ENCODE measurements at places on chromosomes 5 and 9.

GRCh38 chr5:32029261-32029660, 144.9 kb downstream of the GOLPH3 start:
- DNase-seq, result no peak

DNA sequence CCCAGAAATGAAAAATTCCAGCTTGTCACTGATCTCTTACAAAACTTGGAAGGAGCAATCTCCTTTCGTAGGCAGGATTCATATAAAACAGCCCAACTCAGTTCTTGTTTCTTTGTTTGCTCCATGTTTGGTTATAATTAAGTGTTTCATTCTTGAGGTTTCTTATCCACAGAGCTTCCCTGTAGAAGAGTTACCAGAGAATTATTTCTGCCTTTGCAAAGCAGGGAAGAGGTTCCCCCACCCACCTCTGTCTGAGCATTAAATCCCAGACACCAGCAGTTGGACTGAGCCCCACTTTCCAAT, 34.1 kb upstream of the RAI14 start:
- DNase-seq, result no peak

DNA sequence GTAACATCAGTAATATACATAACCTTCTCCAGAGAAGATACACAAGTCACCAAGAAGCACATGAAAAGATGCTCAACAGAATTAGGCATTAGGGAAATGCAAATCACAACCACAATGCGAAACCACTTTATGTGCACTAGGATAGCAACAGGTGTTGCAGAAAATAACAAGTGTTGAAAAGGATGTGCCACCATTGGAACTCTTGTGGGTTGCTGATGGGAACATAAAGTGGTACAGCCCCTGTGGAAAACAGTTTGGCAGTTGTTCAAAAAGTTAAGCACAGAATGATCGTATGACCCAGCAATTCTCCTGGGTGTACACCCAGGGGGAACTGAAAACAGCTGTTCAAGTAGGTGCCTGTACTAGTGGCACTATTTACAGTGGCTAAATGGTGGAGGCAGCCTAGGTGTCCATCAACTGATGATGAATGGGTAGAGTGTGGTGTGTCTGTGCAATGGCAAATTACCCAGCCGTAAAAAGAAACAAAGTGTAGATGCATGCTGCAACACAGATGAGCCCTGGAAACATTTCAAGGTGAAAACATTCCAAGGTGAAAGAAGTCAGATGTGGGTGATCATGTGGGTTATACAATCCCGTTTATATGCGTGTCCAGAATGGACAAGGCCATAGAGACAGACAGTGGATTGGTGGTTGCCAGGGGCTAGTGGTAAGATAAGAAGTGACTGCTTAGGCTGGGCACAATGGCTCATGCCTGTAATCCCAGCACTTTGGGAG, 27.2 kb downstream of the CCDC69 start:
- no peak for DNase-seq

DNA sequence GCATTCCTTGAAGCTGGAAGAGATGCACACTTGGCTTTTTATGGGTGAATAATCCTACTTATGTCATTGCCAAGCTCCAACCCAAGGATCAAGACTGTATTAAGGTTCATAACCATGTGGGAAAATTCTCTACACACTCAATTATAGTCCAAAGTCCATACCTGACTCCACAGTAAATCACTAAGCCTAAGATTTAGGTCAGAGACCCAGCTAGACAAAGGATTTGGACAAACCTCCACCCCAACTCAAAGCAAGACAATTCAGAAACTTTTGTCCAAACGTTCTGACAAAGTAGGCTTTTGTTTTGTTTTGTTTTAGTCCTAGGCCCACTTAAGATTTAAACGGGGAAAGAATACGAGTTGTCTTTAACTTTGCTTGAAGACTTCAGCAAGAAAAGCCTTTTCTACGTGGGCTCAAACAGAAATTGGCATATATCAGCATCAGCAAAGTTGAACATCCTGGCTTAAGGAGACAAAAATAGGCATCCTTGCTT, 1.7 kb downstream of the MEGF9 start:
- DNase-seq, result no peak

DNA sequence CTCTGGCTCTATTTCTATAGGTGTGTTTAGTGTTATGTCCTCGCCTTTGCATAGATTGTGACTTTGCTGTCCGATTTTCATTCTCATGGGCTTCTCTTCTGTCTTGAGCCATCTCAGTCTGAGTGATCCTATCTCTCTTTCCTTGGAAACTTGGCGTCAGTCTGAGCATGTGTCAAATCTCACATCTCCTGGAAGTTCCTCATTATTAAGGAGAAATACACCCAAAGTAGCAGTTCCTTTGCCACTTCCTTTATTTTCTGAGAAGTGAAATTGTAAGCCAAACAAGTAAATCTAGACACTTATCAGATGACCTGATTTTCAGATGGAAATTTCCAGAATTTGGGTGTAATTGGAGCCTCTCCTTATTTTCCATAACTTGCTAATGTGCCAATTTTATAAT, 126.9 kb upstream of the ANKH start:
- DNase-seq, result no peak

DNA sequence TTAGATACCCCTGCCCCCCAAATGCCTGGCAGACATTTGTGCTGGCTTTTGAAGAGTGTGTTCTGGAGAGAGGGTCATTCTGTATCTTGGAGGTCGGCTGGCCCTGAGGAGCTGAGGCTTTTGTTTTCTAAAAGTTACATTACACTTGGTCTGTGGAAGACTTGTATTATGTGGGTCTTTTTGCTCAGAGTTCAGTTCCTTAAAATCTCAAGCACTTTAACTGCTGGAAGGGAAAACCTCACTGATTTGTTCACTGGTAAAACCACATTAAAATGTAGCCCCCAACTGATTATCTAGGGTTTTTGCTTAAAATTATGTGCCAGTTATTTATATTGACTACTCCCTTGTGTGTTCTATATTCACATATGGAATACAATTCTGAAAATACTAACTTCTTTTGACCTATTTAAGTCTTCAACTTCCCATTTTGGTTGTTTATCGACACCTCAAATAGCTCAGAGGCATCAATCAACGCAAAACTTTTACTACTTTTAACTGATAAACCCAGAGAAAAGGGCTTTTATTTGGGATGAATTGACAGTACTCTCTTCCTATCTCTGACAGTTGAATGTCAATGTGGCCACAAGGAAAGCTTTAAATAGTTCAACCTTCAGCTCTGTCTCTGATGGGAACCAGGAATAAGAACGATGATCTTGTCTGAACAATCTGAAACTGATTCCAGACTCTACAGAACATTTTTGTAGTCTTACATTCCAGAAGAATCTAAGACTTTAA, 54.0 kb upstream of the MAP3K1 start:
- no peak for DNase-seq

DNA sequence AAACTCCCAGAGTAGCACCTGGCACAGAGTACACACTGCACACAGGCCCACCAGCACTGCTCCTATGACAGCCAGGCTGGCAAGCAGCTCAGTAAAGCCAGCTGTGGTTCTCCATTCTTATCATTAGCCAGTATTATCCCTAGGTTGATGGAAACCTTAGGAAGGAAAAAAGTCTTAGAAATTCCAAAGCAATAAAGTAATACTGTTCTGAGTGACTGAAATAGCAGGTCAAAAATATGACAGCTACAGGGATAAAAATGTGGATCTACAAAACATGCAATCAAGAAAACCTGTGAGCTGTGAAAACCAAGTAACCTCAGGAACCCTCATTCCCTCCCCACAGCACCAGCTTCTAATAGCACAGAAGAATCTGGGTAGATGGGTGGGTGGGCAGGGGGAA, 403.5 kb downstream of the SPOCK1 start:
- no peak for DNase-seq

DNA sequence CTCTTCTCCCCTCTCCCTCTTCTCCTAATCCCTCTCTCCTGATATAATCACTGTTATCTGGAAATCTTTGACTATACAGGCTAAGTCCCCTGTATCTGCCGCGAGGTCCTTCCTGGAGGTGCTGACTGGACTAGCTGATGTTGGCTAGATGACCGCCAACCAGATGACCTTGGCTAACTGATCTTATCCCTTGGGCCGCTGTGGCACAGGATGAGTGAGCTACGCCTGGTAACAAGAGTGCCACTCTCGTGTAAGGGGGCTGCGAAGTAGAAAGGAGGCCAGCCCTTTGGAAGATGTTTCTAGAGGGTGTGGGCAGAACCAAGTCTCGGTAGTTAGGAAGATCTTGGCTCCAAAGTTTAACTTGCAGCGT, 345 bp upstream of the PRRC1 start:
- no peak for DNase-seq

DNA sequence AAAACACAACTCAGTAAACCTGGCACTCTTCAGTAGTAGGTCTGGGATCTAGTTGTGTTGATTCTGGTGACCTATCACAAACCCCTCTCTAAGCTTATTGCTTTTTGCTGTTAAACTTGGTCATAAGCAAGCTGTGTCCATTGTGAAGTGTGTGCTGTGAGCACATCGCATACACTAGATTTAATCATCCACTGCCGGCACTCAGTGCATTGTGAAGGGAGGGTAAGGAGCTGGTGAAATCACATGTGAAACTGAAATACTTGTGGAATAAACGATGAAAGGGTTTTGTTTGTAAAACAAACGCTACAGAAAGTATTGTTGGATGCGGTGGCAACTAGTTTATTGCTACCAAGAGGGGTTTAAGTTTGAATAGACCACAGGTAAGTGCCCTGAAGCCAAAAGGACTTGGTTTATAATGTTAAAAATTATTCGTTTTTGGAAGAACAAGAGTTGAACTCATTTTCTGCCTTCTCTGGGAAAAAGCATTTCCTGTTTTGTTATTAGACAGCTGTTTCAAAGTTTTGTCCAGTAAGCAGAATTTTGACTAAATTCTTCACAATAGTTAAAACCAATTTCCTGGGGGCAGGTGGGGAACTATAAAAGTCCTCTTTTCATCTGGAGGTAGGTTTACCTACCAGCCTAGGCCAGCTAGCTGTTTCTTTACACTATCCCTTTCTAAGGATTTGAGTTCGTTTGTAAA, 24.6 kb downstream of the TJP2 start:
- DNase-seq, result no peak

- DNase-seq, result no peak
Measured at GRCh38 chr9:135116371-135116770, 28.9 kb downstream of the OLFM1 start.

- no peak for DNase-seq
Measured at GRCh38 chr9:76314321-76314720, 79.9 kb downstream of the RFK start.

GRCh38 chr5:59317774-59318205, 575.7 kb downstream of the PDE4D start:
- no peak for DNase-seq

DNA sequence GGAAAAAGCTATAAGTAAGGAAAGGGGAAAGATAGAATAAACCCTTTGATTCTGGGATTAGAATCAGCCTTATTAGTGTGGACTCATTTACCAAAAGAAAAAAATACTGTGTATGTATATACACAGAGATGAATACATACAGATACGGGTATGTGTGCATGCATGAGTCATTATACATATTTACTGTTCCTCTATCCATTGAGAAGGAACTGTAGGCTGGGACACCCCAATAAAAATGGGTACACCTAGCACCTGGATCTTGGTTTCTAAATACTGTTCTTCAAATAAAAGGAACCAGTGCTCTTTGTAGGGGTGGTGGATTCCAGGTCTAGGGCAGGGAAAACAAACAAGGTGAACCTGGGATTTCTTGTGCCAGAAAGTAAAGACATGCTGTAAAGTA, 48.3 kb downstream of the WHRN start:
- DNase-seq, result no peak

DNA sequence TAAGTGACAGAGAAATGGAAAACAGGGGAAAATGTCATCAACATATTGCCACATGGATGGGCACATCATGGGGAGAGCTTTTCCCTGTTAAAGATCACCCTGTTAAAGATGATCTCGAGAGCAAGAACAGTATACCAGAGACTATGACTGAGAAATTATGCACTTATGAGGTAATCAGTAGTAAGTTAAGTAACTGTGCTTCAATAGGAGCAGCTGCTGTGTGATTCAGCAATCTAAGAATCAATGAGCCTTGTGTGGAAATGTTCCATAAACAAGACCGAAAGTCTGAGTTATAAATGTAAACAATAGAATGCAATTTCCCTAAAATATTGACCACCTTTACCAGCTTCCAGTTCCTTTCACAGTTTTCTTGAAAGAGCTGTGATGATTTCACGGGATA, 582.3 kb downstream of the CAAP1 start:
- no peak for DNase-seq

GRCh38 chr9:89484475-89485404, 13.2 kb downstream of the SEMA4D start:
- DNase-seq, result no peak

- no peak for DNase-seq
Measured at GRCh38 chr5:78576376-78576775, 72.2 kb downstream of the LHFPL2 start.

- DNase-seq, result no peak
Measured at GRCh38 chr9:134367791-134368490, 41.7 kb downstream of the RXRA start.

GRCh38 chr9:27469550-27469949, 54.5 kb upstream of the IFNK start:
- DNase-seq, result no peak

DNA sequence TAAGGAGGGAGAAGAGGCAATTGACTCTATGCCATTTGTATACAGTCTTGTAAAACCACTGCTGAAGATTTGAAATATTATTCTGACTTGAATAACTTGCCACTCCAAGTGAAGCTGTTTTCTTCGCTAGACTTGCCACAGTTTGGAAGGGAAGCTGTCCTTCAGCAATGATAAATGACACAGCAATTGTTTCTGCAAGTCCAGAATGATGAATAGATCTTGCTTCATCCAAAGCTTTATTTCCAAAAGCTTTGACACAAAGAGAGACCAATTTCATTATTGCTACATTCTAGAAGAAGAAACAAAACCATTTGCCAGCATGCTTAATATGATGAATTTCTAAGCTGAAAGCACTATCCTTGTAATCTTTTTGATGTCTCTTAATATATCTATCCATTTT, 73.7 kb downstream of the ZNF366 start:
- DNase-seq, result no peak

DNA sequence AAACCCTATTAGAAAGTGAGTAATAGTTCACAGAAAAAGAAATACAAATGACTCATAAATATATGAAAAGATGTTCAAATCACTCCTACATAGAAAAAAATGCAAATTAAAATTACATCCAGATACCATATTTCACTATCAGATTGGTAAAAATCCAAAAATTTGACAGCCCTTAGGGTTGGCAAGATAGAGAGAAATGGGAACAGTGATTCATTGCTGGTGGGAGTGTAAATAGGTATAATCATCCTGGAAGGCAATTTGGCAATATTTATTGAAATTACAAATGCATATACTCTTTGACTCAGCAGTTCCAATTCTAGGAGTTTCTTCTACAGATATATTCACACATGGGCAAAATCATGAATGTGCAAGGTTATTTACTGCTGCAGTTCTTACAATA, 273.5 kb downstream of the NR2F1-AS1 start:
- DNase-seq, result no peak

DNA sequence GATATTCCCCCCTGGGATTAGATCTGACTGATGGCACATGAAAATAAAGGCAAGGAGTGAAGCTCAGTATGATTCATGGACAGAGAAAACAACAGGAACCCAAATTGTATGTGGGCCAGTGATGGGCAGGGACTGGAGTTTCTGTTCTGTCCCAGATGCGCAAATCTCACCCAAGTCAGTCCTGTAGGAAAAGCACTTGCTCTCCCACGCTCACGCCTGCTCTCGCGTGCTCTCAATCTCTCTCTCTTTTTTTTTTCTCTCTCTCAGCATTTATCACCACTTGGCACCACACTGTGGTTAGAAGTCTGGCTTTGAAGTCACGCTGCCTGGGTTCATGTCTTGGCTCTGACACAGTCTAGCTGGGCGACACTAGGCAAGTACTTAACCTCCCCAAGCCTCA, 106.5 kb upstream of the LRRTM2 start:
- no peak for DNase-seq

GRCh38 chr5:151745071-151745705, 13.2 kb downstream of the ATOX1 start:
- DNase-seq, result no peak

All from renal cortex interstitium (tissue), 15 donors.